ENCODE measurements at places on chromosomes 2 and 18.

GRCh38 chr2:12584338-12584737 lies 132.4 kb upstream of the TRIB2 start:
- DNase-seq: no peak

DNA sequence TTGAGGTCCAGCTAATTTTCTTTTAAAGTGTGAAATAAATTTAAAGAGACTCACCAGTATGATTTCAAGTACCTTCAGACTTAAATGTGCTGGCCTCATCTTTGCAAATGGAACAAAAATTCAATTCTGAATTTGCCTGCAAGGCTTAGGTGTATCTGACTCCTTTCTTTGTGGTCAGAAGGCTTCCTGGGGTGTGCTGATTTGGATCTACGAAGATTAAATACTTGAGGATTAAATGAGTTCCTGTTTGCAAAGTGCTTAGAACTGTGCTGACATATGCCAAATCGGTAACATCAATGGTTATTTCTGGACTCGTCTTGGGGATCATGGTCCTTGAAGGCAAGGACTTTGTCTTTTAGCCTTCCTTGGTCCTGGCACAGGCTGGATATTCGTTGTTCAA lies 9.7 kb downstream of the KLHL29 start:
- DNase-seq: no peak

- DNase-seq: no peak
These were observed 121.8 kb downstream of the FHOD3 start for GRCh38 chr18:36419188-36419899.

- no peak for DNase-seq
These were observed 37.8 kb upstream of the CREB1 start for GRCh38 chr2:207491956-207492355.

GRCh38 chr18:59616501-59616900 lies 80.7 kb downstream of the CCBE1 start:
- DNase-seq: no peak

DNA sequence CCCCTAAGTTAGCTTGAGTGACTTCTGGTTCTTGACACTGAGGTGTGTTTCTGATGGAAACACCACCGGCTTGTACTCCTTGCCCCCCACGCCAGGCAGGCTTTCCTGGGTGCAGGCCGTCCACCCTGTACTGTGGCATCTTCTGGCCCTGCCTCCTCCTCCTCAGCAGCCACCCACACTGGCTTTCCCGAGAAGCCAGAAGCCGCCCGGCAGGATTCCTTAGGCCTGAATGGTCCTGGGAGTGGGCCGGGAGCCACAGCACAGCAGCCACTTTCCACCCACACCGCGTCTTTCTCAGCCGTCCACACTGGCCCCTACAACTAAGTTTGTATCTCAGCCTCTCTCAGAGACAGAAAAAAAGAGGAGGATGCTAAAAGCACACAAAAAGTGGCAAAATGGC lies 2.1 kb upstream of the HSBP1L1 start:
- DNase-seq: no peak

GRCh38 chr2:168723275-168723899 lies 79.0 kb upstream of the NOSTRIN start:
- no peak for DNase-seq

DNA sequence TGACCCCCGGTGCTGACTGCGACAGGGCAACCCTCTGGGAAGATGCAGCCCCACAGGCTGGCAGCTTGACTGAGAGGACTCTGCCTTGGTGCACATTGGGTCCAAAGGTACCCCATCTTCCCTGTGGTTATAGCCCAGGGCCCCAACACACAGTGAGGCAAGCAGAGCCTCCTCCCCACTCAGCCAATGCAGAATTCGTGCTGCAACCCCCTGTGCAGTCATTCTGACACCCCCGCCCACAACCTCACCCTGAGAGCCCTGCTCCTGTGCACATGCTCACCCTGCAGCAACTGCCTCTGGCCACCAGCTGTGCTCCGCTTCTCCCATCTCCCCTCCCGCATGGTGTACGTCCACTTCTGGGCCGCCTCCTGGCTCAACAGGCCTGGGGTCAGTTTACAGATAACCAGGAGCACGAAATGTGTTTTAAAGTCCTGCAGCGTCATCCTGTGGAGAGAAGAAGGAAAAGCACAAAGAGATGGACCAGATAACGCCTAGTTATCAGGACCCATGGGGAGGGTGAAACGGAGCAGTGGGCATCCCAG lies 24.4 kb downstream of the CAPN14 start:
- no peak for DNase-seq

DNA sequence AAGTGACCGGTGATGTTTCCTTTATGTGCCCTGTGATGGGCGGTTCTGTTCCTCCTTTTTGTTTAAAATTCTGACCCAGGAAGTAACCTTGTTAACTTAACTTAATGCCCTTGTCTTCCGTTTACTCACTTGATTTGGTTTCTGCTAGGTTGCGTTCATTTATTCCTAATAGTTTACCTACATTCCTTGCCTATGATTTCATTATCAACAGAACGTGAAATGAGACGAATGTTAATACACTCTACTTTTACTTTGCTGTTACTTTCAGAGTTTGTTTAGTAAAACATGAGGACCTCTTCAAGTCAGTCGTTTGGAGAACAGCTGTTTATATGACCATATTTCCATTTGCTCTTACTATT lies 638 bp downstream of the CEP192 start:
- peak; percentile 33 for DNase-seq

- no peak for DNase-seq
These were observed 20.4 kb upstream of the PAPOLG start for GRCh38 chr2:60735496-60736250.

DNA sequence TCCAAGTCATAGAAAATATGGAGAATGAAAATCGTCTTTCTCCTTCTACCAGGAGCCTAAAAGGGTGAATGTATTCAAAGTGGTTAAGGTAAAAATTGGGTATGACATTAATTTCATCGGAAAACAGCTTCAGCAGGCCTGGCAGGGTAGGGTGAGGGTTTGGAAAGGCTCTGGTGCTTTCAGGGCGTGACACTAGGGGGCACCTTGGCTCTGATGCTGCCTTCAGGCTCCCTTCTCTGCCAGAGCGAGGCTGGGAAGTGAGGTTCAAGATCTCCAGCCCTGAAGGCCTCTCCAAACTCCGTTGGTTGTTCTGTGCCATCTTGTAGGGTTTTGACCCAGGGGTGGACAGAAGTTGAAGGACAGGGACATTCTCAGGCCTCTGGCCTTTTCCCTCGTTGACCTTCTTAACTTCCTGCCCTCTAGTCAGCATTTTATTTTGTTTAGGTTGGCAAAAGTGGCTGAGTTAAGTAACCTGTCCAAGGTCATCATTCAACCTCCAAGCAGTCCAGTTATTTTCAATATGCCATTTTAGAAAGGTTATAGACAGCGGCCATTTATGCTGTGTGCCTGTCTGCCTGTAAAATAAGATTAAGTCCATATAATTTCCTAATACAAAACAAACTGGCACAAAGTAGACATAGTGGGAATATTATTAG lies 40.3 kb downstream of the EML6 start:
- no peak for DNase-seq

GRCh38 chr2:83972128-83972527 lies 487.0 kb downstream of the SUCLG1 start:
- no peak for DNase-seq

DNA sequence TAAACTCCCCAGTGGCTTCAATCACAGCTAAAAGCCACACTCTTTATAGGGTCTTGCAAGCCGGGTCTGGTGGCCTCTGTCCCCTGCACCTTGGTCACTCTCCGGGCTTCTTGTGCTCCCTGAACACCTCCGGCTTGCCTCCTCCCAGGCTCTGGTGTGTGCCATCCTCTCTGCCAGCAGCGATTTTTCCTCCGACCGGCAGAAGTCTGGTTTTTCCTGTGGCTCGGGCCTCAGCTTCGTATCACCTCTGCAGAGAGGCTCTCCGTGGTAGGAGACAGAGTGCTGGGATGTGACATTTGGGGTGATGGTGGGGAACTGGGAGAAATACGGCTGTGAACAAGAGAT lies 58.8 kb upstream of the HPCAL1 start:
- DNase-seq: no peak

DNA sequence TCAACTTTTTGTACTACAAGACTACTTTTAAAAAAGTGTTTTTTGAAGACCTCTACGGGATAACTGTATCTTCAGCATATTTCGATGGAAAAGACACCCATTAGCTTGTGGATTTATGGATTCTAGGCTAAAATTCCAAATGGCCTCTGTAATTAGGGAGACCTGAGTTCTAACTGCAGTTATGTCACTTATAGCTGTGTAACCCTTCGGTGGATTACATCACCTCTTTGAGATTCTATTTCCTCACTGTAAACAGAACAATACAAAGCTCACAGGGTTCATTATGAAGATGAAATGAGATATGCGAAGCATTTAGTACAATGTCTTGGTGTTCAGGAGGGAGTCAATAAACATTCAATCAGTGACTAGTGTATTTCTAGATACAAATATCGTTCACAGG lies 24.2 kb downstream of the LMAN2L start:
- no peak for DNase-seq

DNA sequence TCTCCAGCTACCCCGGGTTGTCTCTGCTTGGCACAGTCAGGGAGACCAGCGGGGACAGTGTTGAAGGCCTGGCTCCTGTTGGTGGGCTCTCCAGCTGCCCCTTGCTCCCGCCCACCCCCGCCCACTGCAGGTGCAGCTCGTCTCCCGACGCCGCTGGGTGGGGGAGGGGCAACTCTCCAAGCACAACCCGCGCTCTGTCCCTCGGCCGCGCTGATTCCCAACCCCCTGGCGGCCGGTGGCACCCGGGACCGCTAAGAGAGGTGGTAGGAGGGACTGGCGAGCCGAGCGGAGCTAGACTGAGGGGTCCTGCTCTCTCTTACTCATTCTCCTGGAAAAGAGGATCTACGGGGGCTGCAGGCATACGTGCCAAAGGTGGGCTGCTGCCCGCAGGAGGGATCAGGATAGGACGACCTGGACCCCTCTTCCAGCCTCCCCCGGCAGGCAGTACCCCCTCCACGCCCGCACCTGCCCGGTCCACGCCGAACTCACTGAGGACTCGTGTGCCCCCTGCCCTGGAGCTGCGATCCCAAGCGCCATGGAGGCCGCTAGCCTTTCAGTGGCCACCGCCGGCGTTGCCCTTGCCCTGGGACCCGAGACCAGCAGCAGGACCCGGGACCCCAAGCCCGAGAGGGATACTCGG lies 44.5 kb downstream of the DDX18 start:
- DNase-seq: no peak

Data from right renal cortex interstitium (tissue), 3 donors.